K562 (cell line): ENCODE measurements at places on chromosomes 4 and X.

DNA sequence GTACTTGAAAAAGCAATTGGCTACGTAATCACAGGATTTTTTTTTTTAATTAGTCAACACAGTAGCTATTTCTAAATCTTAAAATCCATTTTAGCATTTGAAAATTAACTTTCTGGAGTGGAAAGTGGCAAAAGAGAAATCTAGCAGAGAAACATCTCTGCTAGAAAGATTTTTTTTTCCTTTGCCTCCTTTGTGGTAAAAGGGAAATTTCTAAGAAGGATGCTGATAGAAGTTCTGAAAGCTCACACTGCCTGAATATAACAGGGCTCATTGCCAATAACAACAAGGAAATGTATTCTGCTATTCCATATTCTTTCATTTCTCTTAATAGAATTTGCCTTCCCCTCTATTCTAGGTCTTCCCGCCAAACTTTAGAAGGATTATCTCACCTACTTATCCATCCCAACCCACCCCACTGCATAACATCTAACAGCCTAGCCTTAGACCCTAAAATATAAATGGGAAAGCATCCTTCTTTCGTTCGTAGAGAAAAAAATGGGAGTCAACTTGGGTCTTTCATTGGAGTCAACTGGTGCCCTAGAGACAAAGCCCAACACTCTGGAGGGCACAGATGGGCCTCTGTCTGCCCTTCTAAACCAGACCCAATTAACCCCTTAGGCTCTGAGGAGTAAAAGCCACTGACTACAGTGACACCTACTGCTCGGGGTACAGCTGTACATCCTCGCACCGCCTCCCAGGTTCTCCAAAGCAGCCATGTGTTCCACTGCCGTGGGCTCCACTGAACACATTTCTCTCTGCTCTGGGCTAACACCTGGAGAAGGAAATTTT lies 103.9 kb downstream of the MAML3 start:
- DNase-seq: no peak

DNA sequence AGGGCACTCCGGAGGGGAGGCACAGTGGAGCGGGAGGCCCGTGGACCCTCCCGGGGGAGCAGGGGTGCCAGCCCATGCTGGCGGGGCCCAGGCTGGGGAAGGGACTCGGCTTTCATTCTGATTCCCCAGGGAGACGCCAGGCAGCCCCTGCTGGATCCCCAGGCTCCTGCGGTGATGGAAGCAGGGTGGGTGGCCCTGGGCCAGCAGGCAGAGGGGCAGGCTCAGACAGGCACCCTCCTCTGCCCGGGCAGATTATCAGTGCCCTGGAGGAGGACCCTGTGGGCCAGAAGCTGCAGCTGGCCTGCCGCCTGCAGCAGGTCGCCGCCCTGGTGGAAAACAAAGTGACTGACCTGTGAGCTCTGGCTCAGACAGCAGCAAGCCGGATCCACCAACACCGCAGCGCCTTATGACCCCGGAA lies 2.1 kb upstream of the SRPK3 start:
- DNase-seq: peak; percentile 53

- DNase-seq: no peak
Observed at GRCh38 chr4:93749292-93749761, 79.2 kb upstream of the ATOH1 start.

- DNase-seq: peak; percentile 11
Observed at GRCh38 chr4:15963001-15963451, at the start of gene FGFBP2. TSS of gene FGFBP2 (minus strand) at chr4:15963175. CDS start at chr4:15963129, 46 bp downstream.

GRCh38 chrX:123331859-123332258 lies 147.8 kb downstream of the GRIA3 start:
- no peak for DNase-seq

GRCh38 chr4:39698424-39699009 lies 581 bp downstream of the UBE2K start:
- peak; percentile 66 for DNase-seq

DNA sequence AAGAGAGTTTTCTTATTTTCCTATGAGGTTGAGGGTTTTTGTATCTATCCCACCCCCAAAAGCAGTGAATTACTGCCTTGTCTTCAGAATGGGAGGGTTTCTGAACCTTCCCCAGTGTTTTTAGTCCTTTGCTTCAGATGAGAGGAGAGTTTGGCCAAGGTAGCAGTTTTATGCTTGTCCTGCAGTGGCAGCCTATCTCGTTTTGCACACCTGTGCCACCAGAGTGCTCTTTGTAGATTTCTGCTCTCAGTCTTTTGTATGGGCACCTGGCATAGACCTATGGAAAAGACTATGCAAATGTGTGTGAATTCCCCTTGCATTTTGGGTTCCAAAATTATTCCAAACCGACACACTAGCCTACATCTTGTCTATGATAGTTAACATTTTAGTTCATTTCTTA lies 5.8 kb downstream of the TBC1D19 start:
- DNase-seq: no peak

DNA sequence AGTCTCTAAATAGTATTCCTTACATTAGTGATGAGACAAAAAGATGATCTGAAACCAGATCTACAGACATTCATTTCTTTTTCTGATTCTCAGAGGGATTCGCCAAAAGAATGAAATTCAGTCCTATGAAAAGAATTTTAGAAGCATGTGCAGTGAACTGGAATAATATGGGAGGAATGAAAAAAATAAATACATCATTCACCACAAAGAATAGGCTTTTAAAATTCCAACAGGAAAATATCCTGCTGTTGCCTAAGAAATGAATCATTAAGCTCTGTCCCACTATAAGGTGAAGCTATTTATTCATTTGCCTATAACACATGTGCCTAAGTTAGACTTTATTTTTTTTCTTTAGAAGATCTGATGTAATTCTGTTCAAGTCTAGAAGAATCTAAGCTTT lies 165.9 kb downstream of the IL15 start:
- DNase-seq: no peak

GRCh38 chr4:43331226-43332051 lies 438.9 kb downstream of the GRXCR1 start:
- no peak for DNase-seq

- peak; percentile 40 for DNase-seq
Observed at GRCh38 chrX:150683536-150684146, 9.6 kb upstream of the MTMR1 start.

- DNase-seq: peak; percentile 68
Observed at GRCh38 chrX:154436983-154437752, at the start of gene GDI1. TSS of gene GDI1 (plus strand) at chrX:154437154. CDS start at chrX:154437255, 101 bp downstream.

GRCh38 chr4:125319311-125319710 lies 4.6 kb downstream of the FAT4 start:
- DNase-seq: no peak

DNA sequence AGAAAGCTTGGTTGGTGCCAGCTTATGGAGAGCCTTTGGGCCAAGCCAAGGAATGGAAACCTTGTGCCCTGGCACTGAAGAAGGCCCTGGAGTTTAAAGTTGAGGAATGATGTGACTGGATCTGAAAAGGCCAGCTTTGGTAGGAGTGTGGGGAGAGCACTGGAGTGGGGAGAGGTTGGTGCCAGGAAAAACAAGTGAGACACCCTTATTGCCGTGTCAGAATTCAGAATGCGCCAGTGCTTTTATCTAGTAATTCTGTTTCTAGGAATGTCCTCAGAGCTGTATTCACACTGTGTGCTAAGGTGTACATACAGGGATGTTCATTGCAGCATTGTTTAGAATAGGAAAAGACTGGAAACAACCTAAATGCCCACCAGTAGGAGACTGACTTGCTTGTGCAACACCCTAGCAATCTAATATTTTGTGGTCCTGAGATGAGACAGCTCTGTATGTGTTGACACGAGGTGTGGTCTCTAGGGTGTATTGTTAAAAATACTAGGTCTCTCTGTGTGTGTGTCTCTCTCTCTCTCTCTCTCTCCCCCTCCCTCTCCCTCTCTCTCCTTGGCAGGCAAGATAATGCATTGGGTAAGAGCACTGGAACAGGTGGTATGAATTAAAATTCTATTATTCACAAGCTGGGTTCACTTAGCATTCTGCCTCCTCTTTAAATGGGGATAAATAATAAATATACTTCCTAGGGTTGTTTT lies 107.8 kb downstream of the GATB start:
- no peak for DNase-seq

DNA sequence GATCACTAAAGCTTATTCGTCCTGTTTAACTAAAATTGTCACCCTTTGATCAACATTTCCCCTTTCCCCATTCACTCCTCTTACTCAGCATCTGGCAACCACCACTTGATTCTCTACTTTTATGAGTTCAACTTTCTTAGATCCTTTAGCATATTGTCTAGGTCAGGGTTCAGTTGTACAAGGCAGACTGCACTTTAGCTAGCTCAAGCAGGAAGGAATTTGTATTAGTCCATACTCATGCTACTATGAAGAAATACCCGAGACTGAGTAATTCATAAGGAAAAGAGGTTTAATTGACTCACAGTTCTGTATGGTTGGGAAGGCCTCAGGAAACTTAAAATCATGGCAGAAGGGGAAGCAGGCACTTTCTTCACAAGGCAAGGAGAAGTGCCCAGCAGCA lies 44.3 kb downstream of the TASL start:
- no peak for DNase-seq

GRCh38 chr4:16991450-16991849 lies 93.0 kb upstream of the LDB2 start:
- DNase-seq: no peak

GRCh38 chr4:158949099-158949498 lies 153.8 kb upstream of the RAPGEF2 start:
- no peak for DNase-seq

GRCh38 chr4:132269303-132269990 lies 879.6 kb upstream of the PCDH10 start:
- DNase-seq: no peak

- no peak for DNase-seq
Observed at GRCh38 chr4:3294401-3295241, 1.8 kb downstream of the RGS12 start.

- DNase-seq: no peak
Observed at GRCh38 chr4:140971077-140971792, 162.0 kb downstream of the RNF150 start.

DNA sequence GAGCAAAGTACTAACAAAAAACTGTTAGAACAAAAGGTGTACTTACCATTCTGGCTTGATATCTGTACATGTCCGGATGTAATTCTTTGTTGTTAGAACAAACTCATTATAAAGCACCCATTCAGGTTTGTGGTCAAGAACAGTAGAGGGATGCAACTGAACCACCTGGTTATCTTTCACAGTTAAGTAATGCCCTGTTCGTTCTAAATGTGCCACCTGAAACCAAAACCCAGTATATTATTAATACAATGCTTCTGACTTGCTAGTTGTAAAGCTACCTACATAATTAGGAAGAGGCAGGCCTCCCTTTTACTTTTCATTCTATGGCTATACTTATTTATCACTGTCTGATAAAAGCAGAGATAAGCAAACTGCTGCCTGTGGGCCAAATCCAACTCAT lies 54.8 kb downstream of the DHX15 start:
- DNase-seq: no peak

- DNase-seq: no peak
Observed at GRCh38 chrX:41603596-41603995, 85.2 kb upstream of the GPR34 start.

GRCh38 chr4:119707336-119707735 lies 78.7 kb upstream of the PDE5A start:
- DNase-seq: no peak

DNA sequence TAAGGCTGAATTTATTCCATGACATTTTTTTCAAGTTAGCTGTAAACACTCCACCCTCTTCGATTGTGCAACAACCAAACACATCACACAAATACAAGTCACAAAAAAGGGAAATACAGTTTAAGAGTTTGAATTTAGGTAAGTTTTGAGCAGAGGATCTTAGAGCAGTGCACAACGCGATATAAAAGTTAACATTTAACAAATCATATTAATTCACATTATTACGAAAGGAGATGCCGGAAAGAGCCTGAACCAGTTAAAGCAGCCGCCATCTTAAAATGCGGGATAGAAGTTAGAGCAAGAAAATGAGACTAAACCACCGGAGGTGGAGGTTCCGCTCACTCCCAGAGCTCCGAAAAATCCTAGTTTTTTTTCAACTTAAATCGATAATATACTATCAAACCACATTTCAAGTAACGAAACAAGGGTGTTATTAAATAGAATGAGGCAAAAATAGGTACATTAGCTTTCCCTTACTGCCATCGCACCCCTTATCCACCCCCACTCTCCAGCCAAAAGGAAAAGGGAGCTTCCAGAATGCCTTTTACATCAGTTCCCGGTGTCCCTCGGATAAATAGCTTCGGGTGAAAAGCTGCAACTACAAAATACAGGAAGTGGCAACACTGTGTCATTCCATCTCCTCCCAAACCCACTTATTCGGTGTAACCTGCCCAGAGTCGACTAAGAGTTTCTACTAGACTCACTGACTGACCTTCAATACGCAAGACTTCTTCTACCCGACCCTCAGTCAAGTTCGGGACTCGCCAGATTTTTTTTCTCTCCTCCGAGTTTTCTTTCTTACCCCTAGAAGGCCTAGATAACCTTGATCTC lies 1.9 kb downstream of the UBE2D3 start:
- DNase-seq: peak; percentile 63

DNA sequence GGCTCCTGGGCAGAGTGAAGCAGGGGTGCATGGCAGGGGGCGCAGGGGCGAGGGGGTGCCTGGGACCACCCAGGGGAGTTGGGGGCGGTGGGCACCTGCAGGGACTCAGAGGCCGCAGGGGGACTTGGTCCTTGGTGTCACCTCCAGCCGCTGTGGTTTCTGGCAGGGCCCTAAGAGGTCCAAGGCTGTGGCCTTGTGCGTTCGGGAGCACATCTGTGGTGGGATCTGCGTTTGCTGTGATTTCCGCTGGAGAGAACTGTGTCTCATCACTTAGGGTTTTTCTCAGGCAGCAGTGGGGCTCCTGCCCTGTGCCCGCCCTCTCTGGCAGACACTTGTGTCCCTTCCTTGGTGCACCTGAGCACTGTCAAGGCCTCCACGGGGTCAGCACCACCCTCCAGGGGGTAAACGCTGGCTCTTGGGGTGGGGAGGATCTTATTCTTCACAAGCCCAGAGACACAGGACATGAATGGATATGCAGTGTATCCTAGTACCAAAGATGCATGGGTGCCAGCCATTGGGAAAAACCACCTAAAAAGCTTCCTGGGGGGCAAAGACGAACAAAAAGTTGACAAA lies 66.5 kb downstream of the ACOX3 start:
- DNase-seq: no peak

DNA sequence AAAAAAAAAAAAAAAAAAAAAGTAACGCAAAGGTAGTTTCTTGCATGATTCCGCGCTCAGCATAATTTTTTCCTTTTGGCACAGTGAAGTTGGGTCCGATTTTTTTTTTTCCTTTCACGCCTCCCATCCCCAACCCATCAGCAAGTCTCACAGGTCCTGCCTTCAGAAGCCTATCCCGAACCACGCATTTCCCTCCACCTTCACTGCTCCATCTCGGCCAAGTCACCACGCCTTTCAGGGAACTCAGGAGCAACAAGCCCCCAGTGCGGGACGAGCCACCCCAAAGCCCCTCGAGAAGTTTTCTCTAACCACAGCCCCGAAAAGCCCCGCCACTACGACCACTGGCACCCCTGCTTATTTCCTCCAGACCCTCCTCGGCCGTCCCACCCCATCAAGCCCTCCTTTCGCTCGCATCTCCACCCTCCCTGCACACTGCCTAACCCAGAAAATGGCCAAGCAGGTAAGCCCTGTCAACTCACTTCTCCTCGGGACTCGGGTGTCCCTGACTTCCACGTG lies 1.0 kb downstream of the SLBP start:
- DNase-seq: no peak

GRCh38 chr4:77581724-77582123 lies 23.9 kb upstream of the CXCL13 start:
- no peak for DNase-seq

GRCh38 chrX:22629105-22629725 lies 356.5 kb downstream of the CBLL2 start:
- DNase-seq: no peak

- no peak for DNase-seq
Observed at GRCh38 chrX:40205471-40205870, 107.7 kb upstream of the BCOR start.
